ENCODE measurements at places on chromosomes 5 and 9.

- DNase-seq = no peak
Measured at GRCh38 chr9:131402738-131403492, 9.0 kb downstream of the PRRC2B start.

GRCh38 chr9:106864373-106865143, 1.6 kb downstream of the ZNF462 start:
- no peak for DNase-seq

DNA sequence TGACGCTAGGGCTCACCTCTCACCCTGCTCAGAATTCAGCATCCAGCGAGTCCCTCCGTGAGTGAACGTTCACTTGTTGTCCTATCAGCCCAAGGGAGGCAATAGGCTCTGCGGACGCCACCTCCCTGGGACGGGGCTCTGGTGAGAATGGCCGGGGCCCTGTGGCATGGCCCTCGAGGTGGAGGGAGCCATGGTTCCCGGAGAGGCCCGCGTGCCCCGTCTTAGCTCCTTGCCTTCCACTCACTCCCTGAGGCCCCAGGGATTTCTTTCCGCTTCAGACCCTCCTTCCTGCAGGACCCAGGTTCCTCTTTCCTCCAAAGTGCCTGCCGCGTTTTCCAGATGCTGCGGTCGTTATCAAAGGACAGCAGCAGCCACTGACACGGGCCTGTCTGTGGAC, 21.5 kb downstream of the EXOC3 start:
- DNase-seq = no peak

GRCh38 chr5:131264451-131265099, 722 bp downstream of the CDC42SE2 start:
- peak; percentile 72 for DNase-seq

DNA sequence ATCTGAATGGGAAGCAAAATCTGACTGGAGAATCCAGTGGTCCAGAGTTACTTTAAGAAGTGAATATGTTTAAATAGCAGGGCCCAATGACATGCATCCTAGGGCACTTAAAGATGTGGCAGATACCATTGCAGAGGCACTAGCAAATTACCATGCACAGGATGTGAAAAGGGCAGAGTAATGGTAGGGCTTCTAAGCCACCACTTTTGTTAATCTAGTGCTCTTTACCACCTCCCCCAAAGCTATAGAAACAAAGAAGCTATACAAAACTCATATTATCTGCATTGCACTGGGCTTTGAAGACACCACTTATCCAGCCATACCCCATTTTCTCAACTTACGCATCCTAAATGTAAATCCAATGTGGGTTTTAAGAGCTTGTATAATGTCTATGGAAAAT, 81.2 kb downstream of the ZCCHC7 start:
- no peak for DNase-seq

DNA sequence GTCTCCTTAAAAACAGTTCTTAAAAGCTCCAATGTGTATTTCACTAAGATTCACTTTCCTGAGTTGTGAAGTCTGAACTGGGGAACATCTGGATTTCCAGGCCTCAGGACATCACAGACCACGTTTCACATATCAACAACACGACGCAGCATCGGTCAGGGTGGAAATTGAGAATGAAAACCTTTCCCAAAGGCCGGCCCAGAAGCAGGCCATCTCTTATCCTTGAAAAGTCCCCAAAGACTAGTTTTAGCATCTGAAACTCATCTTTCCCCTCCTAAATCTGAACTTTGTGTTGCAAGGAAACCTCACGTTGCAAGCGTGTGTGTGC, 96.4 kb upstream of the COL5A1 start:
- DNase-seq = no peak

GRCh38 chr5:169450464-169450863, 133.1 kb upstream of the SPDL1 start:
- DNase-seq = no peak

DNA sequence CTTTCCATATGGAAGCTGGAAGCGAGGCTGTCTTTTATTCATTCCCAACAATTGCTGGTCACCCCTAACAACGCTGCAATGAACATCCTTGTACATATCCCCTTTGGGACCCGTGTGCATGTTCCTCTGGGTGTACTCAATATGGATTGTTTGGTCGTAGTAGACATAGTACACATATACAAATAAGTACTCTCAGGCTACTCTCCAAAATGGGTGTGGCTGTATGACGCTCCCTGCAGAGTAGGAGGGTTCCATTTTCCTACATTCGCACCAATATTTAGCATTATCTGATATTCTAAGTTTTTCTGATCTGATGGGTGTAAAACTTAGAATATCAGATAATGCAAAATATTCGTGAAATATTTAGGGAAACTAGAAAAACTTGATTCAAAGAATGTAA, 23.2 kb upstream of the NAA35 start:
- no peak for DNase-seq

DNA sequence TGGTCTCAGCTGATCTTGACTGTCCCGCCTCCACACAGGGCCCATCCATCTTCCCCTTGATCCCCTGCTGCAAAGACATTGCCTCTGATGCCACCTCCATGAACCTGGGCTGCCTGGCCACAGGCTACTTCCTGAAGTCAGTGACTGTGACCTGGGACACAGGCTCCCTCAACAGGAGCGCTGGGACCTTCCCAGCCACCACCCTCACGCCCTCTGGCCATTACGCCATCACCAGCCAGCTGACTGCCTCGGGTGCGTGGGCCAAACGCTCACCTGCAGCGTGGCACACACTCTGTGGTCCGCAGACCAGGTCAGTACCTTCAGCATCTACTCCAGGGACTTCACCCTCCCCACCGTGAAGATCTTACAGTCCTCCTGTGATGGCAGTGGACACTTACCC, 71.9 kb downstream of the INSL6 start:
- no peak for DNase-seq

GRCh38 chr5:155103146-155103545, 89.6 kb downstream of the KIF4B start:
- no peak for DNase-seq

GRCh38 chr9:13186091-13186490, 93.4 kb downstream of the MPDZ start:
- no peak for DNase-seq

DNA sequence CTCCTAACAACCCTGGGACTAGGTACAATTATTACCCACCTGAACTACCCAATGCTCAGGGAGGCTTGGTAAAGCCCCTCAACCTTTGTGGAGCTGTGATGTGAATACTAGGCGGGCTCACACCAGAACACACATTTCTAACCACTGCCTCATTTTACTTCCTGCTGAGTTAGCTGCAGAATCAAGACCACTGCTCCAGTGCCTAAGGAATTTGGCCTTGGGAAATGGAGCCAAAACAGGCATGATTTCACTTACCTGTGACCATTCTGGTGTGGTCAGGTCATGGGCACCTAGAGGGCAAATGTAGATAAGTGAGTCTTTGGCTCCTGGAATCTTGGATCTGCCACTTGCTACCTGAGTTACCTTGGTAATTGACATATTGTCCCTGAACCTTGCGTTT, 5.2 kb downstream of the WWC1 start:
- DNase-seq = no peak

GRCh38 chr9:108225149-108225800, 630.5 kb downstream of the ACTL7B start:
- no peak for DNase-seq

GRCh38 chr9:108412755-108413154, 443.0 kb downstream of the ACTL7B start:
- DNase-seq = peak; percentile 42

- no peak for DNase-seq
Measured at GRCh38 chr5:80134876-80135275, 99.7 kb downstream of the THBS4 start.

- DNase-seq = peak; percentile 56
Measured at GRCh38 chr5:80346055-80346454, 26.3 kb downstream of the SPZ1 start.

GRCh38 chr5:151581812-151582583, 9.1 kb downstream of the FAT2 start:
- DNase-seq = no peak

DNA sequence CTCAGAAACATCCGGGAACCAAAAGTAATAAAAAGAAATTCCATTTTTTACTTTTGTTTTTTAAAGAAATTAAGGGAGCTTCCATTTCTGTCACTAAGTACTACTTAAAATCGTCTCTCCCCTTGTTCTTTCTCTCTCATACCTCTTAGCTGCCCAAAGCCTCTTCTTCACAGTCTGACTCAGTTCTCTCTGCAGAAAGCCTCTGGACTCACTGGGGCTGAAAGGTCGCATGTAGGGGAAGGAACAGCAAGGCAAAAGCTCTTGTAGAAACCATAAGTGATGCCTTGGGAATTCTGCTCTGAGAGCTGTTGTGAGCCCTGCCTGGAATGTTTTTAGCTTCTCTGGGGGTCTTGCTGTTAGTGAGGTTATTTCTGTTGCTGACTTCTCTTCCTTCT, 100.8 kb upstream of the RANBP3L start:
- peak; percentile 11 for DNase-seq

- DNase-seq = peak; percentile 96
Measured at GRCh38 chr5:180284149-180284548, 7.7 kb downstream of the MAPK9 start.

DNA sequence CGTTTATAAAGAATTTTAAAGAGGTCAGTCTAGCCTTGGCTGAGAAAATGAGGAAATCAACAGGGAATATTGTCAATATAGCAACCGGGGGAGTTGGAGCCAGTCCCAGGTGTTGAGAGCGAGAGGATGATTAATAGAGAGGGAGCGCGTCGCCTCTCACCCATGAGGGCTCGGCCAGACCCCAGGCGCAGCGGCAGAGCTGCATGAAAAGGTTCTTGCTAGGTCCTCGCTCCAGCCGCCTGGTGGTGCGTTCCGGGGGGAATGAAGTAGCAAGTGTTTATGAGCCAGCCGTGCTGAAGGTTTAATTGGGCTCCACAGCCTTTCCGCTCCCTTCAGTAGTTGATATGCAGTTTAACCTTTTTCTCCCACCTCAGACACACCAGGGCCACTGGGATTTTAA, 167.3 kb upstream of the IRX1 start:
- DNase-seq = no peak

- DNase-seq = no peak
Measured at GRCh38 chr5:167012123-167013034, 1279.1 kb upstream of the WWC1 start.

GRCh38 chr9:34636791-34637355, 714 bp downstream of the SIGMAR1 start:
- peak; percentile 64 for DNase-seq

- no peak for DNase-seq
Measured at GRCh38 chr5:160657068-160657507, 194.9 kb downstream of the ATP10B start.

DNA sequence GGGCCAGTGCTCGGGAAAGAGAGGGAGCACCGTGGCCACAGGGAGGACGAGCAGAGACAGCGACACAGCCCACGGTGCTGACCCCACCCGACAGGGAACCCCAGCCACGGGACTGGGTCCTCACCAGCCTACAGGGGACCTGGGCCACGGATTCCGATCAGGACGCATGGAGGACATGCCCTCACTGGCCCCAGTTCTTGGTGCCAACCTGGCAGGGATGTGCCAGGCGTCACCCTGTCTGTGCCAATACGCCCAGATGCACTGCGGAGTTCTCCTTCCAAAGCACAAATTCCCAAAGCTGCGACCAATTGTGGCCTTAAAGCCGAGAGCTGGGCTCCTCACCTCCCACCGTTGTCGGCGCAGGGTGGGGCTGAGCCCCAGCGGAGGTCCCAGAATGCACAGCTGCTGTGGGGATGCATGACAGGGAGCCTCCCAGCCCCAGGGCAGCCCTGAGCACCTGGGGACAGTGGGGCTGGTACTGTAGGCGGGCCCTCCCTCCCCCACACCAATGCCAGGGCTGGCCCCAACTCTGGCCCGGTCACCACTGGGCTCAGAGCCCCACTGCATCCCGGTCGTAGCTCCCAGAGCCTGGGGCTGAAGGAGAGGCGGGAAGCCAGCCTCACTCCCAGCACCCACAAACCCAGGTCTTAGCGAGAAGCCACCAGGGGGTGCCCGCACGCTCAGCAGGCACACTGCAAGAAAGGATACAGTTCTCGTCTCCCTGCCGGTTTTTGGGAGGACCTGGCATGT, 44.2 kb downstream of the NKD2 start:
- DNase-seq = peak; percentile 59

- no peak for DNase-seq
Measured at GRCh38 chr5:34533582-34534522, 122.3 kb upstream of the RAI14 start.

DNA sequence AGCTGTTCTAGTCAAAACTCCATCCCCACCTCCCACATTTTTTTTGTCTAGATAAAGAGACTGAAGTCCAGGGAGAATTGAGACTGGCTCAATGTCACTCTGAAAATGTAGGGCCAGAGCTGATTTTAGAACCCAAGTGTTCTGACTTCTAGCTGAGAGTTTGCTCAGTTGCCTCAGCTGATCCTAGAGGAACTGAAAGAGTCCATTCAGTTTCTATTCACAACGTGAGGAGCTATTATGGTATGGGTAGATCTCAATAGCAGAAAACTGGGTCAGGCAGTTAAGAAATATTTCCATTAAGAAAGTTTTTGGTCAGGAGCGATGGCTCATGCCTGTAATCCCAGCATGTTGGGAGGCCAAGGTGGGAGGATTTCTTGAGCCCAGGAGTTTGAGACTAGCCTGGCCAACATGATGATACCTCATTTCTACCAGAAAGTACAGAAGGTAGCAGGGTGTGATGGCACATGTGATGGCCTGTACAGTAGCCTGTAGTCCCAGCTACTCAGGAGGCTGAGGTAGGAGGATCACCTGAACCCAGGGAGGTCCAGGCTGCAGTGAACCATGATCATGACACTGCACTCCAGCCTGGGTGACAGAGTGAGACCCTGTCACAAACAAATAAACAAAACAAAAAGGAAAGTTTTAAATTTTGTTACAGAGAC, 61.7 kb downstream of the GLRA1 start:
- DNase-seq = no peak

- peak; percentile 57 for DNase-seq
Measured at GRCh38 chr9:20623021-20623747, 885 bp upstream of the MLLT3 start.

GRCh38 chr9:91783411-91783810, 166.6 kb downstream of the ROR2 start:
- DNase-seq = no peak

DNA sequence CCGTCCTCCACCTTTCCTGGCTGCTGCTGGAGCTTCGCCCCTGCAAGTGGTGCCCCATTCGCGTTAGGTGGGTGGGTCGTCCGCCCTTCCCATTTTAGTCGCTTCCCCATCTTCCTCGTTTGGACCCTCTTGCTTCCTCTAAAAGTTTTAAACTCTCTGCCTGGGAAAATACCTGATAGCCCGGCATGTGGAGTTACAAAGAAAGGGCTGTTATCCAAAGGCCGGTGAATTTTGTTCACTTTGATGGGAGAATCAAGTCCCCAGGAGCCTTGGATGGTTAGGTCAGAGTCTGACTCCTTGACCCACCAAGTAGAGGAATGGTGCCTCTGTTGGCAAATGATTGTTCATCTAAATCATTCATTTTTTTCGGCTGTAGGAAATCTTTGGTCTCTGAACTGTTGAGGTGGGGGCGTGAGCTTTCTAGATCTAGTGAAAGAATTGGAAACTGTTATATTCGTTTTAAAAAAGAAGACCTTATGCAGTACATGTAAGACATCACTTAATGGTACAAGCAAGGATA, 29.5 kb upstream of the APC start:
- no peak for DNase-seq

GRCh38 chr5:17157916-17158529, 59.4 kb upstream of the BASP1 start:
- DNase-seq = no peak

Measured in NB4 (cell line).